Mucosa of gallbladder (tissue), 1 donor: ENCODE measurements at places on chromosomes 3 and 15. TPM values are rescaled to one million over a fixed set of nuclear protein-coding genes. Genes with fewer than 3 reads are reported as not detected.
A peak's percentile ranks its signal among the peaks of the same experiment; 100 is the strongest.

The CYP8B1 gene
- total RNA-seq: 2.8 TPM

- no peak for DNase-seq
These were observed 103.1 kb downstream of the VGLL3 start for GRCh38 chr3:86887876-86888275.

GRCh38 chr3:190718097-190718496, 144.4 kb downstream of the GMNC start:
- DNase-seq: no peak

GRCh38 chr3:186303965-186304364, 58.1 kb downstream of the DGKG start:
- no peak for DNase-seq

- peak; percentile 85 for DNase-seq
These were observed at the start of gene MRPL3 for GRCh38 chr3:131502530-131503319. TSS of gene MRPL3 (minus strand) at chr3:131502971. CDS start at chr3:131502821, 150 bp downstream.

GRCh38 chr15:63332367-63333124, 49.1 kb downstream of the CA12 start:
- DNase-seq: no peak

DNA sequence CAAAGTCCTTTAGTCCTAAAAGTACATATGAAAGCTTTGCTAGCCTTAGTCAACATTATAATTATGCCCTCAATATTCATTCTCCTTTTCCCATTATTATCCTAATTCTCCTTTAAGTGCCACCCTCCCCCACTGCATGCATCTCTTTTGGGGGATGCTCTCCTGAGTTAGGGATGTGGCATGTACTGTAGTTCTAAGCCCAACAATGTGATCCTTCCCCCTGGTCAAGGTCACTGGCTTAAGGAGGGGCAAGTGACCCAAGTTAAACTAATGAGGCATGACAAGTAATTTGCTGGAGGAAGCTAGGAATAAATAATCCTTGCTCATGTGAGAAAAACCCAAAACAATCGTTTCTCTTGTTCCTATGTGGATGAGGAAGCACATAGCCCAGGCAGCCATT, 343.9 kb upstream of the SUCLG2 start:
- no peak for DNase-seq

DNA sequence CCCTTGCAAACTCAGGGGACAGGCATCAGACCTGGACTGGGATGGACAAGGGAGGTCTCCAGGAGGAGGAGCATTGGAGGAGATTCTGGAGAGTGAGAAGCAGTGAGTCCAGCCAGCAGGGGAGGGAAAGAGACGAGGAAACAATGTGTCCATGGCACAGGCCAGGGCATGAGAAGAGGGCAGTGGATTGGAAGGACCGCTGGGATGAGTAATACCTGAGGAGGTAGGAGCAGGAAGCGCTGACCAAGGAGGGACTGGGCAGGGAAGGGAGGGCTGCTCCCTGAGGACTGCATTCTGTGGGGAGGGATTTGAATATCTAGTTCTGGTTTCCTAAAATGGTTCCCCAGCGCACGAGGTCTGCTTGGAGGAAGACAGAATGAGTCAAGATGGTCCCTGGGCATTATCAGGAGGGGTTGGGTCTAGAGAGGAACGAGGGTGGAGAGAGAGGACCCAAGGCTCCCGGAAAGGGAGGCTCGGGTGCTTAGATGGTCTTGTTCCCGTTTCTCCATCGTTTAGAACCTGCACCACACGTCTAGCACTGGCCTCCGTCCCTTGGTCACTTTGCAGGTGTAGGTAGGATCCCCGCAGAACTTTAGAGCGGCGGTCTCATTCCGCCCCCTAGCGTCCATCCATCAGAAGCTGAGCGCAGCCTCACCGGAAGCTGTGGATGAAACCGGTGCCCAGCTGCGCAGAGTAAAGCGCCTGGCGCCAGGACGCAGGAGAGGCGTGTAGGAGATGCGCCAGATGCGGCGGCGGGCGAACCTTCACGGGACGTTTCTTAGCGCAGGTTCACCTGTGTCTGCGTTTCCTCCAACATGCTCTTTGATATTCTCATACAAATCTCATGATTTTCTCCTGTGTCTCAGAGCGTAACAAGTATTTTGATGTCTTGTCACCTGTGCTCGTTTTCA, 190.7 kb upstream of the NDN start:
- DNase-seq: peak; percentile 48

DNA sequence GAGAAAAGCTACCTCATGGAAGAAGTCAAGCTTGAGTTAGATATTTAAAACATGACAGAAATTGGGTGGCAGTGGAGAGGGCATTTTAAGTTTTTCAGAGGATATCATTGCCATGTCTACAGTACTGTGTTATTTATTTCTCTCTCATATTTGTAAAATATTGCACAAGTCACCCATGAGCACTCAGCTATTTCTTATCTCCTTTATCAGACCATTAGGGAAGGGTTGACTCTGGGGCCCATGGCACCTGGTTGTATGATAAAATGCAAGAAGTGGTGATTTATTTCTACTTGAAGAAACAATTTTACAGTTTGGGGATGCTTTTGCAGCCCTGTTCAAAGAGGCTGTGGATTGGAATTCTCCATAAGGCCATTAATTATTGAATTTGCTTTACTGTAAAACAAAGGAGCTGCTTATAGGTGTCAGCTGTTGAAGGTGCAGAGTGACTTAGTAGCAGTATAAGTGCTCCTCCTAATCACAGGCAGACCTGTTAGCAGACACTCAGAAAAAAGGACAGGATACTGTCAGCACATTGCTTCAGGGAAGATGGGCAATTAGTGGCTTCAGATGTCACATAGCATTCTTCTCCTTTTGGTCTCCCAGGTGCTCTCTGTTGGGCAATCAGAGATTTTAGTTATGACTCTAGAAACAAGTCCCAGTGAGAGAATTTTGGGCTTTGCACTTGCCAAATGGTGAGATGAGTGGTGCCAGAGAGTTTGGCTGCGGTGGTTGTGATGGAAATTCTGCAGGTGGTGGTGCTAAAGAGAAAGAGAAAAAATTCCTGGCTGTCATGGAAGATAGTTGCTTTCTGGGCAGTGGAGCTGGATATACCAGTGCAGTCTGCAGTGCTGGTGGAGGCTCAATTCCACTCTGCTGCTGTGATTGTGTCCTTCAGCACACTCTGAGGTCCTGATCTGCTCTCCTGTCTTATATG, 129.7 kb upstream of the ROPN1 start:
- DNase-seq: no peak

- peak; percentile 75 for DNase-seq
These were observed at the start of gene ZNF445 for GRCh38 chr3:44477312-44478030. TSS of gene ZNF445 (minus strand) at chr3:44477670. CDS start at chr3:44455549, 22,121 bp downstream.
